ENCODE measurements at places on chromosomes 2 and 18. TPM values are rescaled to one million over a fixed set of nuclear protein-coding genes. Genes with fewer than 3 reads are reported as not detected.

Gene FIGN
- 19.3 TPM for total RNA-seq

Gene MALL
- 6.9 TPM for total RNA-seq

Gene SERPINB13
- total RNA-seq: not detected

Gene GALNT3
- total RNA-seq: 18.4 TPM

Gene CYP27C1
- total RNA-seq: 8.0 TPM

Gene APOB
- total RNA-seq: 22.2 TPM

Gene KCNS3
- 8.2 TPM for total RNA-seq

Gene CNRIP1
- not detected for total RNA-seq

Gene LTBP1
- total RNA-seq: 59.7 TPM

DNA sequence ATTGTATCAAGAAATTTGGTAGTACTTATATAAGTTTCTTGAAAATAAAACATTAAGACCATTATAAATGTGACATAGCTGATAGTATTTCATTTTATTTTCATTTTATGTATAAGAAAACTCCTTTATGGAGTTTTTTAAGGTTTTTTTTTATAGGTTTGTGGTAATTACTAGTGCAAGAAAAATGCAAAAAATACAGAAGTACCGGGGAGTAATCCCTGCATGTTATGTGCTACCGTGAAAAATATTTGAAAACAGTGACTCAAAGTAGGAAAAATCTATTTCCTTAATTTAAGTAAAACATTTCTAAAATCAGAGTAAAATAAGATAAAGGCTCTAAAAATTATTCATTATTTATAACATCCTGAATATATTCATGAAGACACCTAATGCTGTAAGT, 21.6 kb downstream of the ZSWIM2 start:
- no peaks in the 10 kb centered on the region for H3K27me3 ChIP-seq
- peaks cover 4% of the 10 kb centered on the region for H3K4me1 ChIP-seq
- H3K4me3 ChIP-seq: no peak overlapping the region
- DNase-seq: no peak
- no peak overlapping the region for H3K27ac ChIP-seq

DNA sequence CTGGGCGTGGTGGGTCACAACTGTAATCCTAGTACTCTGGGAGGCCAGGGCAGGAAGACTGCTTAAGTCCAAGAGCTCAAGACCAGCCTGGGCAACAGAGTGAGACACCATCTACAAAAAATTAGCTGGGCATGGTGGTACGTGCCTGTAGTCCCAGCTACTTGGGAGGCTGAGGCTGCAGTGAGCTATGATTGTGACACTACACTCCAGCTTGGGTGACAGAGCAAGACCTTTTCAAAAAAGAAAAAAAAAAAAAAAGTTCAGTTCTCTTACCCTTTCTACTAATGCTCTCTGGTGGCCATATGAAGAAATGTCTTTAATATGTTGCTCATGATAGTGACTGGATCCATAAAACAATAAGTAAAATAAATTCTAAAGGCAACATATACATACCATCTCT, 14.9 kb downstream of the TYW5 start:
- no peak for DNase-seq
- H3K36me3 ChIP-seq: peaks cover 20% of the 10 kb centered on the region
- H3K4me1 ChIP-seq: peaks cover 8% of the 10 kb centered on the region
- no peak overlapping the region for H3K27ac ChIP-seq
- no peak overlapping the region for H3K4me3 ChIP-seq

- H3K36me3 ChIP-seq: peaks cover 3% of the 10 kb centered on the region
- no peak for DNase-seq
- no peaks in the 10 kb centered on the region for H3K4me1 ChIP-seq
- H3K27me3 ChIP-seq: no peaks in the 10 kb centered on the region
- no peak overlapping the region for H3K4me3 ChIP-seq
These were observed 132.2 kb downstream of the ANTXR1 start for GRCh38 chr2:69145204-69145603.

GRCh38 chr2:202141329-202141947, 68.4 kb downstream of the KIAA2012 start:
- H3K4me1 ChIP-seq: peaks cover 27% of the 10 kb centered on the region
- H3K27ac ChIP-seq: peak overlapping the region; percentile 51
- DNase-seq: no peak
- no peaks in the 10 kb centered on the region for H3K27me3 ChIP-seq

- no peak overlapping the region for H3K4me3 ChIP-seq
- no peak for DNase-seq
- H3K4me1 ChIP-seq: peaks cover 16% of the 10 kb centered on the region
- H3K27ac ChIP-seq: no peak overlapping the region
These were observed 67.3 kb downstream of the NCKAP5 start for GRCh38 chr2:133500917-133501316.

DNA sequence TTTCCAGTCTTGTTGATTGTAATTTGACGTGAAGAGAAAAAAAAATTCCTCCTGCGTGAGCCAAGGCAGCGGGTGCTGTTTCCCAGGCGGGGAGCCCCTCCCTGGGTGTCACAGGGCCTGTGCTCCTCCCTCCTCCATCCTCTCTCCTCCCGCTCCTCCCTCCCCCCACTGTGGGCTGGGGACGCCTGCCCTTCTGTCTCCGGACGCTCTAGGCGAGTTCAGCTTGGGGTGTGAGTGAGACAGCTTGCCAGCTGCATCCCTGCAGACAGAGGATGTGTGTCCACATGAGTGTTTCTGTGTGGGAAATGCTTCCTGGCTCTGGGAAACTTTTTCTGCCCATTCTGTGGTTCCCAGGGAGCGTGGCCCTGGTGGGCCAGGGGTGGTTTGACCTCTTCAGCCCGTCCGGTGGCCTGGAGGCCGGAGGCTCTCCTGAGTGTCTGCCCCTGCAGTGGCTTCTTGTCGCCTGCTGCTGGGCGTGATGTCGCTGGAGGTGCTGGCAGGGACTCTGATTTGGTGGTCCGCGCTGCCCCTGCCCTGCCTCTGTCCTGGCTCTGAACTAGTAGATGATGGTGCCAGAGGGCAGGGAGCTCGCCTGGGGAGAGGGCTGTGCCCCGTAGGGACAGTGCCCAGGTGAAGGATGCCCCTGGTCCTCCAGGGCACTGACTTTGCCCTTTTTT, 96.4 kb downstream of the USP40 start:
- no peak overlapping the region for H3K27ac ChIP-seq
- no peaks in the 10 kb centered on the region for H3K27me3 ChIP-seq
- H3K36me3 ChIP-seq: peaks cover 16% of the 10 kb centered on the region
- DNase-seq: no peak

DNA sequence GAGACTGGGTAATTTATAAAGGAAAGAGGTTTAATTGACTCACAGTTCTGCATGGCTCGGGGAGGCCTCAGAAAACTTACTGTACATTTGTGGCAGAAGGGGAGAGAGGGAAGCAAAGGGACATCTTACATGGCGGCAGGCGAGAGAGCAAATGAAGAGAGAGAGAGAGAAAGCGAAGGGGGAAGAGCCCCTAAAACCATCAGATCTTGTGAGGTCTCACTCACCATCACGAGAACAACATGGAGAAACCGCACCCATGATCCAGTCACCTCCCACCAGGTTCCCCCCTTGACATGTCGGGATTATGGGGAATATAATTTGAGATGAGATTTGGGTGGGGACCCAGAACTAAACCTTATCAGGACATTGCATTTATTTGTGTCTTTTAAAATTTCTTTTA, 75.9 kb downstream of the ACSL3 start:
- no peak overlapping the region for H3K4me3 ChIP-seq
- peaks cover 44% of the 10 kb centered on the region for H3K36me3 ChIP-seq
- no peaks in the 10 kb centered on the region for H3K27me3 ChIP-seq
- DNase-seq: no peak
- H3K4me1 ChIP-seq: no peaks in the 10 kb centered on the region
- H3K27ac ChIP-seq: no peak overlapping the region

- no peaks in the 10 kb centered on the region for H3K4me1 ChIP-seq
- H3K36me3 ChIP-seq: no peaks in the 10 kb centered on the region
- H3K4me3 ChIP-seq: no peak overlapping the region
- no peak overlapping the region for H3K27ac ChIP-seq
- DNase-seq: no peak
These were observed 34.1 kb upstream of the ANKRD62 start for GRCh38 chr18:12059334-12060181.

- DNase-seq: no peak
- H3K4me1 ChIP-seq: no peaks in the 10 kb centered on the region
- no peak overlapping the region for H3K27ac ChIP-seq
- H3K36me3 ChIP-seq: no peaks in the 10 kb centered on the region
- H3K27me3 ChIP-seq: no peaks in the 10 kb centered on the region
- H3K4me3 ChIP-seq: no peak overlapping the region
These were observed 23.9 kb downstream of the SP5 start for GRCh38 chr2:170739048-170739447.

DNA sequence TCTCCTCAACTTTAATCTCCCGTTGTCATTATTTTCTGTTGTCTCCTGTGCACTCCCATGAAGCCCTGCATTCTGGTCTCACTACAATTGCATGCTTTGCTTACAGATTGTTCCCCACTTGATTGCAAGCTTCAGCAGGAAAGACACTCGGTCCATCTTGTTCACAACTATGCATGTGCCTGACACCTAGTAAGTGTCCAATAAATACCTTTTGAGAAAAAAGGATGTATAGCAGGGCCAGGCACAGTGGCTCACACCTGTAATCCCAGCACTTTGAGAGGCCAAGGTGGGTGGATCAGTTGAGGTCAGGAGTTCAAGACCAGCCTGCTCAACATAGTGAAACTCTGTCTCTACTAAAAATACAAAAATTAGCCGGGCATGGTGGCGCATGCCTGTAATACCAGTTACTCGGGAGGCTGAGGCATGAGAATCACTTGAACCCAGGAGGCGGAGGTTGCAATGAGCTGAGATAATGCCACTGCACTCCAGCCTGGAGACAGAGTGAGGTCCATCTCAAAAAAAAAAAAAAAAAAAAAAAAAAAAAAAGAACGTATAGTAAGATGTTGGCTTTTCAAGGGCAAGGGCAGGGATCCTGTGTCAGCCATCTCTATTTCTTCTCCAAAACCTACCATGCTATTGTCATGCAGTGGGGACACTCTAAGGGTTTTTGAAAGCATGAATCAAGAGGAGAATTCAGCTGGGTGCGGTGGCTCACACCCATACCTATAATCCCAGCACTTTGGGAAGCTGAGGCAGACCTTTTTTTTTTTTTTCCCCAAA, 338.3 kb downstream of the MYCN start:
- no peak overlapping the region for H3K27ac ChIP-seq
- H3K4me3 ChIP-seq: no peak overlapping the region
- no peaks in the 10 kb centered on the region for H3K36me3 ChIP-seq

DNA sequence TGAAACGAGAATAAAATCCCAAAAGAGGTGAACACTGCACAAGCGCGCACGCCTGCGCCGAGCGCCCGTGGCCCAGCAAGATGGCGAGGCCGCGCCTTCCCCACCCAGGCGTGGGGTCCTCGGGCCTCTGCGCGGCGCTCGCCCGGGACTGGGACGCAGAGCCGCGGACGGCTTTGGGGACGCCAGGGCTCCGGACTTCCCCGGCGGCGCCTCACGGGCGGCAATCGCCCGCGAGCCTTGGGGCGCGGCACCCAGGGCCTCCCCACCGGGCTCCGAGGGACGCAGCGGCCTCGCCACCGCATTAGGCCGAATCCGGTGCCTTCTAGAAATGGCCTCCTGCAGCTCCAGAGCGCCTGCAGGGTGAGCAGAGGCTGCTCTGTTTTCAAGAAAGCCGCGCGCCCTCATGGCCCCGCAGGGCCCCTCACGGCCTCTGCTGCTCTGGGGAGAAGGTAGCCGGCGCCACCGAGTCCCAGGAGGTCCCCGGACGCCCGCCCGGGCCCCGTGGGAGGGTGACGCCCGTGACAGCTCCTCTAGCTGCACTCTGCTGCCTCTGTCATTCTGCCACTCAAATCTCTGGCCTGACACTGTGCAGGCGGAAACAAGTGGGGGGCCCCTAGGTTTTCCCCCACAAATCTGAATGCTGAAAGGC, 35.9 kb upstream of the POMC start:
- H3K36me3 ChIP-seq: no peaks in the 10 kb centered on the region
- no peak overlapping the region for H3K4me3 ChIP-seq
- H3K4me1 ChIP-seq: no peaks in the 10 kb centered on the region
- no peak overlapping the region for H3K27ac ChIP-seq
- DNase-seq: no peak

DNA sequence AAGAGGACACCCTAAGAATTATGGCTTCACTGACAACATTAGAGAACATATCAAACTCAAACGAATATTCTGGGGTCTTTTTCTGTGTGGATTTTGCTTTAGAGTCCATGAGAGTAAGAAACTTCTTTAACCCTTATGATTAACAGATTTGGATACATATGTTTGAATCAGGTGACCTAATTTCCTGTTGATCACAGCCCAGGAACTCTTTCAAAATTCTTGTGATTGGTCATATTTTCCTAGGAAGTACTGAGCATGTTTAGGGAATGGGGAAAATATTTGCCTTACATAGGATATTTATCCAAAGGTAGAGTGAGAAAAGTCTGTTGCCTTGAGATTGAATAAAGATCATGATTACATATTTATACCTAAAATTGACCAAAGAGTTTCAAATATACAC, 160.0 kb downstream of the KCNH7 start:
- no peaks in the 10 kb centered on the region for H3K36me3 ChIP-seq
- no peak overlapping the region for H3K27ac ChIP-seq
- H3K4me3 ChIP-seq: no peak overlapping the region
- H3K27me3 ChIP-seq: no peaks in the 10 kb centered on the region

- H3K4me1 ChIP-seq: peaks cover 37% of the 10 kb centered on the region
- no peaks in the 10 kb centered on the region for H3K36me3 ChIP-seq
- DNase-seq: no peak
- H3K27ac ChIP-seq: no peak overlapping the region
- H3K4me3 ChIP-seq: no peak overlapping the region
- H3K27me3 ChIP-seq: no peaks in the 10 kb centered on the region
These were observed 70.4 kb upstream of the FZD5 start for GRCh38 chr2:207840101-207840500.

DNA sequence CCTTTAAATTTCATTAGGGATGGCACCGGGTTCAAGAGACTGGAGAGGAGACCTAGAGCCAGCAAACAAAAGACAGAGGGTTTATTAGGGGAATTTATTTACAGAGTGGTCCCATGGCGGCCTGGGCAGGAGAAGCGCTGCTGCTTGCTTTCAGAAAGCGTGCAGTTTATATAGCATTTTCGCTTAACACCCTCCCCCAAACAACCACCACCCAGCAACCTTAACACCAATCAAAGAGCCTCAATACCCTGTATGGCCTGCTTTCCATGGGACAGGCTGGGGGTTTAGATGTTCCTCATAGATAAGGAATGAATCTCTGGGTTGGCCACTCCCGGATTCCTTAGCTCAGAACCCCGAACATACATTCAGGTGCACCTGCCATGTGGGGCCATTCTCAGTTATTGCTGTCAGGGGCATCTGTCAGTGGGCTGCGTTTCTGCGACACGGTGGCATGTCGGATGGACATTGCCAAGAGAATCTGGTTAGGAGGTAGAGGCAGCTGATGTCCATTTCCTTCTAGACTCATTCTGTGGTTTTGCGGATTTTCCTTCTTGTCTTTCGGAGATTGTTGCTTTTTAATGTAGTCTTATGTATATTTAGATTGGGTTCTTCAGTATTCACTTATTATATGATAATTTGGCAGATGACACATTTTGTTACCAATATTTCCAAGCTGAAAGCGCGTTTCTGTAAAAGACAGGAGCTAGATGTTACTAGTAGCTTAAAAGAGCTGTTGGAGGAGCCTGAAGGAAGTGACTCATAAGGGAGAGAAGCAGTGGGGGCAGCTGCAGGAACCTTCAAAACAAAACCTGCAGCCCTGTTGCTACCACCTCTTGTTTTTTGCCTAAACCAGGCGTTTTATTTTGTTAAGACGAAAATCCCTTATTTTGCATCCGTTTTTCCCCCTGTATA, 7.2 kb downstream of the AGAP1 start:
- peaks cover 60% of the 10 kb centered on the region for H3K4me1 ChIP-seq
- peak overlapping the region; percentile 17 for H3K27ac ChIP-seq
- no peaks in the 10 kb centered on the region for H3K36me3 ChIP-seq
- H3K4me3 ChIP-seq: no peak overlapping the region
